Activated T-helper 1 cell treated with anti-CD3 and anti-CD28 coated beads, Interleukin-12 subunit alpha, Interleukin-12 subunit beta, Interleukin-2, Interleukin-4 antibody, amounts not matched to agents 30 ng/mL and 10 ng/mL and 1 ng/mL, durations not matched to agents 14 hours and 24 hours and 36 hours (primary cell): ENCODE measurements at places on chromosomes 2 and 18. TPM values are rescaled to one million over a fixed set of nuclear protein-coding genes. Genes with fewer than 3 reads are reported as not detected.

DNA sequence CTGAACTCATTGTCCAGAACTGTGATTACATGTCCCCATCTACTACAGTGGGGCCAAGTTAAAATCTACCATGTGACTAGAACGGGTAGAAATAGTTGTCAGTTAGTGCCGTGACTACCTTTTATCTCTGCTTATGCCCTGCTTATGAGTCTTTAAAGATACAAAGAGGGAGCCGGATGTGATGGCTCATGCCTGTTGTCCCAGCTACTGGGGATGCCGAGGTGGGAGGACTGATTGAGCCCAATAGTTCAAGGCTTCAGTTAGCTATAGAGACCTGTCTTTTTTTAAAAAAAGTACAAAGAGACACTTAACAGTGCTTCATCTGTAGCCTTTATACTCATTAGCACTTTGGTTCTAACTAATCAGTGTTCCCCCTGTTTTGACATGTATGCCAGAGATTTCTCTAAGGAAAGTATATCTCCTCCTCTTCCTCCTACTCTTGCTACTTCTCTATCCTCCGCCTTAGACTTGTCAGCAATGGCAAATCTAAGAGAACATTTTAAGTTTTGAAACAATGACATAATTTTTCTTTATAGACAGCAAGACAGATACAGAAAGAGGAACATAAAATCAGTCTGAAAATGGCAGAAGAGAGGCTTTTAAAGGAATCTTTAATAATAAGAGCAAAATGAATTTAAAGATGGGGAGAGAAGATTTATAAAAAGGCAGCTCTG is 45.0 kb downstream of the NBEAL1 start:
- no peak overlapping the region for H3K27ac ChIP-seq
- H3K36me3 ChIP-seq: peaks cover 14% of the 10 kb centered on the region
- no peaks in the 10 kb centered on the region for H3K4me1 ChIP-seq

DNA sequence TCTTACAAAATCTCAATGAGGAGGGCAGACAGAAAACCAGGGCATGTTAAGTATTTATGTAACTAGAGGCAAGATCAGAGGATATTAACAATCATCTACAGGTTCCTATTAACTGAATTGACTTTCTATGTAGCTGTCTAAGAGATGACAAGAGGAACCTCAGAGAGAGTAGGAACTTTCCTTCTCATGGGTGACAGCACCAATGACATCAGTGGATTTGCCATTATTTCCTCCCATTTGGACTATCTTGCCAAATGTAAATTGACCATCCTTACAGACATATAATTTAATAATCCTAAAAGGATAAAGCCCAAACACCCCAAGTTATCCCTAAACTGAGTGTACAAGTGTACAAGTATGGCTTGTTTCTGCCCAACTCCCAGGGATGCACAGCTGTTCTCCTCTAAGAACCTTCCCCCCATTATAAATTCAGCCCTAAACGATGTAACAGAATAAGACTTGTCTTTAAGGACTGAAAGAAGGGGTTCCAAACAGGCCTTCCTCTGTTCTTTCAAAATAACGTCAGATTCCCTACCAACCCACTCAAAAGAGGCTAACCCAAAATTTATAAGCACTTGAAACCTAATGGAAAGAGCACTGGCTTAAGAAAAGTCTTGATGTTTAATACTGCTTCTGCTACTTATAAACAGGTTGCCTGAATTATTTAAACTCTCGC is 73.4 kb upstream of the CHAC2 start:
- H3K36me3 ChIP-seq: peaks cover 22% of the 10 kb centered on the region
- no peak overlapping the region for H3K27ac ChIP-seq
- peaks cover 6% of the 10 kb centered on the region for H3K4me1 ChIP-seq
- DNase-seq: no peak
- no peak overlapping the region for H3K4me3 ChIP-seq

- H3K27ac ChIP-seq: no peak overlapping the region
- peaks cover 2% of the 10 kb centered on the region for H3K36me3 ChIP-seq
- no peak for DNase-seq
- peaks cover 5% of the 10 kb centered on the region for H3K27me3 ChIP-seq
Measured at GRCh38 chr2:147567136-147567535, 277.7 kb upstream of the ACVR2A start.

GRCh38 chr2:27236626-27237025 is 19.5 kb downstream of the CAD start:
- H3K27me3 ChIP-seq: no peaks in the 10 kb centered on the region
- H3K36me3 ChIP-seq: peaks cover 59% of the 10 kb centered on the region
- H3K4me3 ChIP-seq: no peak overlapping the region
- H3K4me1 ChIP-seq: no peaks in the 10 kb centered on the region
- no peak overlapping the region for H3K27ac ChIP-seq

Gene HNMT
- not detected in 2 replicates for total RNA-seq

DNA sequence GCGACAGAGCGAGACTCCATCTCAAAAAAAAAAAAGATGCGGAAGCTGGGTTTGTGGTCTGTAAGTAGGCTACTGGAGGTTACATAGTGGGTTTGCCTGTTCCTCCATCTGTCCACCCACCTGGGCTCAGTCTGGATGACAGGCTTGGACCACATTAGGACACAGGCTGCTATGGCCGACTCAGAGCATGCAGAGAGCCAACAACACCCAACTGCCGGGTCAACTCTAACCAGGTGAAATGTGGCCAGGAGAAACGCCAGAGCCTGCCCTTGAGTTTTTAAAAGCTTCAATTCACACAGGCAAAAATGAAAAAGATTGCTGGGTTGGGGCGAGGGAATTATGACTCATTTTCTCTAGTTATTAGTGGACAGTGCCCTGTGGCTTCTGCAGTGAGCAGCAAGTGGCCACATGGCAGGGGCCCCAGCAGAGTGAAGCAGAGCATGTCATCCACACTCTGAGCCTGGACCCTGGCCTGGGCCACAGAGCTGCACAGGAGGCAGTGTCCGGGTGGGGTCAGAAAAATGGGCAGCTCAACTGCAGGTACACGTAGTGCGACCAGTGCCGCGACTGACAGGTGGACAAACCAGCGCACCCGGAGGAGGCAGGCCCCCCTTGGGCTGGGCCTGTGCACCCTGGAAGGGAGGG is 67.4 kb downstream of the BIN1 start:
- no peak overlapping the region for H3K4me3 ChIP-seq
- H3K27ac ChIP-seq: no peak overlapping the region
- H3K36me3 ChIP-seq: no peaks in the 10 kb centered on the region
- DNase-seq: no peak
- H3K27me3 ChIP-seq: peaks cover 3% of the 10 kb centered on the region

DNA sequence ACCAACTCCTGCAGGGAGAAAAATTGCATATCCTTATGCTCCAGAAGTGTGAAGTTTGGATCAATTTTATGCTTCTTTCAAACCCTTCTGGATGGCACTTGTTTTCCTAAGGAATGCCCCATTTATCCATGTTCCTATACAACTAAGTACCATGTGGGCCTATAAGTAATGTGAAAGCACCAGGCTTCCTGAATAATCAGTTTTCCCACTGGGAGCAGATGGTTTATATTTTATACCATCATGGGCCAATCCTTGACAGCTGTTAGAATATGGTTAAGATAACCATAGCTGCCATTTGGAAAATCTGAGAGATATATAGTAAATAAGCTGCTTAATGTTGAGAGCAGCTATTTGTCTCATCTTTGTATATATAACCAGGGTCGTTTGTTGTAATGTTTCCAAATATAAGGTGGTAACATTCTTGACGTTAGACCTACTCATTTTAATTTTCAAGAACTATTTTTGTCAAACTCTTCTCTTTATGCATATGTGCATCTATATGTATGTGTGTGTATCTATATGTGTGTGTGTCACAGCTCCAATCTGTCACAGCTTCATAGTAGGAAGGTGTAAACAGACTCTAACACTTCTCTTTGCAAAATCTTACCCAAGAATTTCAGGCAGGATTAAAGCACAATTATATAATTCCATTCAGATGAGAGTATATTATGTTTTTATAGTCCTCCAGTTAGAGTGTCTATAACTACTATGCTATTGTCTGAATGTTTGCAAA is 458.7 kb upstream of the GCFC2 start:
- no peaks in the 10 kb centered on the region for H3K27me3 ChIP-seq
- no peaks in the 10 kb centered on the region for H3K4me1 ChIP-seq
- H3K27ac ChIP-seq: no peak overlapping the region
- no peak overlapping the region for H3K4me3 ChIP-seq

DNA sequence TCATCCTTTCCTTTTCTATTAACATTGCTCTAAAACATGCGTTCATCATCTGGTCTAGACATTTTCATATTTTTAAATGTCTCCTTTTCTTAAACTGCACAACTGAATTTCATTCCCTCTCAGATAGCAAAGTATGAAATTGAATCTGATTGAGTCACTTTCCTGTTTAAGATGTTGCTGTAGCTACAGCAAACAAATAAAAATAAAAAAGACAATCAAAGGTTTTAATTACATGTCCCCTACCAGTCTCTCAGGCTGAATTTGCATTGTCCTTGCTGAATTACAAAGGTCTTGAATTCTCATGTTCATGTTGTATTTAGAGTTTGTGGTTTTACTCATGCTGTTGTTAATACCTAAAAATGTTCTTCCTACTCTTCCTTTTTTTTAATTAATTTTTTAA is 537.9 kb upstream of the LRATD1 start:
- no peak overlapping the region for H3K4me3 ChIP-seq
- H3K27me3 ChIP-seq: no peaks in the 10 kb centered on the region
- H3K27ac ChIP-seq: no peak overlapping the region
- no peak for DNase-seq

GRCh38 chr2:17476064-17476463 is 42.2 kb downstream of the RAD51AP2 start:
- no peak overlapping the region for H3K27ac ChIP-seq
- H3K4me1 ChIP-seq: no peaks in the 10 kb centered on the region
- no peaks in the 10 kb centered on the region for H3K27me3 ChIP-seq
- no peak overlapping the region for H3K4me3 ChIP-seq
- DNase-seq: no peak

Gene TMEM200C
- 0.07 TPM in 1 of 2 replicates, not detected in the other for total RNA-seq

DNA sequence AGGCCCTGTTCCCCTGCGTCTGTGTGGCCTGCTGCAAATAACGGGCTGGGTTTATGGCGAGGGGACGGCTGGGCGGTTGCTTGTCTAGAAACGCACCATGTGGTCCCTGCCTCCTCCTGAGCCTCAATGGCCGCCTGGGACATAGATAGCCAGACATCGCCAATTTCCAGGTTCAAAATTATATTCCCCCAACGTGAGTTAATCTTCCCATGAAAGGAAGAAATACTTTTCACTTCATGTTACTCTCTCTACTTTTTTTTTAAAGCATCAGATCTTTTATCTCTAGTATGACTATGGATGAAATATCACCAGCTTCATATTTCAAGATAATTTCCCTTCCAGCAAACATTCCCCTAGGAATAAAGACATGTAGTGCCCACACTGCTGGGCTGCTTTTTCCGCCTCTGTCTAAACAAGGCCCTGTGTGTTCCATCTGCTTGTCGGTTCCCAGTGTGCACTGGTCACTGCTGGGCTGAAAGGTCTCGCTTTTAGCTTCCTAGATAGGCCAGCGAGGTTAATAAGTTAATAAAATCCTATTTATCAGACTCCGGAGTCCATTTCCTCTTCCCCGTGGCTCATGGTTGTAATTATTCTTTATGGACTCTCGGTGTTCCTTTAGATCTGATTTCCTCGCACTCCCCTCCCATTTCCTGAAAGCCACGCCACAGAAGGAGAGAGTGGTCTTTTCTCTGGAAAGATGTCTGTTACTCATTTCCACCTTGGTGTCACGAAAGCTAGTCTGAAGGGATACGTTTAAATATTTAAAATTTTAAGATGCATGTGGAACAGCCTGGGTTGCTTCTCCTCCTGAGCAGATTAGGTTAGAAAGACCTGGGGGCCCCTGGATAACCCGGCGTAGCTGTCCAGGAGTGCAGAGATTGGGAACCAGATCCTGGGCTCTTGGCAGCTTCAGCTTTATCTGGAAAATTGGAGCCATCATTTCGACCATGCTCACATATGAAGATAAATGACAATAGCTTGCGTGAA is 196.6 kb upstream of the COPS8 start:
- no peak overlapping the region for H3K27ac ChIP-seq
- H3K4me3 ChIP-seq: no peak overlapping the region
- H3K36me3 ChIP-seq: no peaks in the 10 kb centered on the region

- H3K4me3 ChIP-seq: no peak overlapping the region
- H3K36me3 ChIP-seq: no peaks in the 10 kb centered on the region
- H3K4me1 ChIP-seq: peaks cover 16% of the 10 kb centered on the region
- DNase-seq: no peak
- H3K27me3 ChIP-seq: peaks cover 12% of the 10 kb centered on the region
Measured at GRCh38 chr2:172972005-172972619, 103.5 kb upstream of the MAP3K20 start.

DNA sequence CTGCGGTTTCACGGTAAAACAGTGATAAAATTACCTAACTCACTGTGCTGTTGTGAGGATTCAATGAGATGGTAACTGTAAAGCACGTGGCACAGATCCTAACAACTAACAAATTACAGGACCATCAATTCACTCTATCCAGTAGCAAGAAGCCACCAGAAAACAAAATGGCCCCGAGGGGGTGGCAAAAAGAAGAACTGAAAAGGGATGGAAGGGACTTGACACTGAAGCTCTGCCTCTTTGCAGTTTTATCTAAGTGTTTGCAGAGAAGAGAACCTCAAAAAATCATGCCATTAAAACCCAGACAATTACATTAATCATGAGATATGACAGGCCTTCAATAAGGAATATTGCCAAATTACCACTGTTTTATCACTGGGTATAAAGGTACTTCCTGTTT is 46.7 kb downstream of the IRS1 start:
- H3K36me3 ChIP-seq: no peaks in the 10 kb centered on the region
- H3K4me1 ChIP-seq: no peaks in the 10 kb centered on the region
- H3K27me3 ChIP-seq: no peaks in the 10 kb centered on the region
- no peak overlapping the region for H3K4me3 ChIP-seq

- peaks cover 29% of the 10 kb centered on the region for H3K27me3 ChIP-seq
- DNase-seq: no peak
- no peaks in the 10 kb centered on the region for H3K4me1 ChIP-seq
- H3K4me3 ChIP-seq: no peak overlapping the region
- no peaks in the 10 kb centered on the region for H3K36me3 ChIP-seq
Measured at GRCh38 chr18:61609131-61609530, 275.9 kb downstream of the CDH20 start.

DNA sequence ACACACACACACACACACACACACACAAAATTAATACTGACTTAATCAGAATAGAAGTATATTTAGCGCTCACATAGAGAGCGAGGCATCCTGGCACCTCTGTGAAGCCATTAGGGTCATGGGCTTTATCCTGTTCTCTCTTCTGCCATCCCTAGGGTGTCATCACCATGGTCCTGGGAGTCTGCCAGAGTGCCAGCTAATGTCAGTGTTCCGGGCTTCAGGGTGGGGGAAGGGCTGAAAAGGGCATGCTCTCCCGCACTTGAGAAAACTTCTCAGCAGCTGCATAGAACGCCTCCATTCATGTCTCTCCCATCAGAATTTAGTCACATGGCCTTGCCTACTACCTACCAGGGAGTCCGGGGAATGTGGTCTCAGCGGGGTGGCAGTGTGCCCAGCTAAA is 19.7 kb upstream of the DYNC2LI1 start:
- no peaks in the 10 kb centered on the region for H3K27me3 ChIP-seq
- no peak overlapping the region for H3K27ac ChIP-seq
- H3K36me3 ChIP-seq: no peaks in the 10 kb centered on the region
- H3K4me3 ChIP-seq: no peak overlapping the region
- H3K4me1 ChIP-seq: no peaks in the 10 kb centered on the region

GRCh38 chr2:136281281-136282114 is 163.5 kb upstream of the CXCR4 start:
- peak; percentile 56 for DNase-seq
- peak overlapping the region; percentile 38 for H3K4me3 ChIP-seq
- H3K27me3 ChIP-seq: no peaks in the 10 kb centered on the region
- peaks cover 10% of the 10 kb centered on the region for H3K36me3 ChIP-seq
- H3K4me1 ChIP-seq: peaks cover 67% of the 10 kb centered on the region
- peak overlapping the region; percentile 81 for H3K27ac ChIP-seq
